LNCaP clone FGC (cell line): ENCODE measurements at places on chromosomes 16 and 17.

GRCh38 chr16:1258906-1259759 is 3.3 kb downstream of the TPSD1 start:
- no peak for DNase-seq

- peak; percentile 32 for DNase-seq
Observed at GRCh38 chr17:10616502-10617119, 40.5 kb downstream of the MYH3 start.

- no peak for DNase-seq
Observed at GRCh38 chr16:60199150-60199549, 1465.0 kb upstream of the GOT2 start.

DNA sequence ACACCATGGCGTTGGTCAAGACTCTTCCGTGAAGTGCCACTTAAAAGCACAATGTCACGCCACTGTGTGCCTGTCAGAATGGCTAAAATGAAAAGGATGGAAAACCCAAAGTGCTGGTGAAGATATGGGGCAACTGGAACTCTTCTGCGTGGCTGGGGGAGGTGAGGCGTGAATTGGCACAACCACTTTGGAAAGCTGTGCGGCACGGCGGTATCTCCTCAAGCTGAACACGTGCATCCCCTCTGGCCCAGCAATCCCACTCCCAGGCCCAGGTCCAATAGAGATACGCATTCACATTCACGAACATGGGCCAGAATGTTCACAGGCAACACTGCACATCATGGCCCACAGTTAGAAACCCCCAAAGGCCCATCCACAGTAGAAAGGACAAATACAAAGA is 8.9 kb downstream of the DUSP3 start:
- DNase-seq: no peak

DNA sequence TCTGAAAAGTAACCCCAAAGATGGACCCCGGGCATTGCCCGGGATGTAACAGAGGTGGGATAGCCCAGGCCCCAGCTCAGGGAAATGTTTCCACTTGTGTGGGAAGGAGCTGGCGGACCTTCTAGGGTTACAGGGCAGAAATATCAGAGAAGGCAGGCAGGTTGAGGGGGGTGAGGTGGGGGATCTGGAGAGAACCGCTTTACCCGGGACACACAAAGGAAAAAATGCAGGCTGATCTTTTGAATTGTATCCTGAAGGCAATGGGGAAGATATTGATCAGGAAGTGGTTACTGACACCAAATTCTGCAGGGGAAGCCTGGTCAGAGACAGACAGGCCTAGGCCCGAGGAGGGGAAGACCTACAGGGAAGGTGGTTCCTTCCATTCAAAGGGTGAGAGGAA is 3.5 kb downstream of the SLC47A1 start:
- DNase-seq: no peak

DNA sequence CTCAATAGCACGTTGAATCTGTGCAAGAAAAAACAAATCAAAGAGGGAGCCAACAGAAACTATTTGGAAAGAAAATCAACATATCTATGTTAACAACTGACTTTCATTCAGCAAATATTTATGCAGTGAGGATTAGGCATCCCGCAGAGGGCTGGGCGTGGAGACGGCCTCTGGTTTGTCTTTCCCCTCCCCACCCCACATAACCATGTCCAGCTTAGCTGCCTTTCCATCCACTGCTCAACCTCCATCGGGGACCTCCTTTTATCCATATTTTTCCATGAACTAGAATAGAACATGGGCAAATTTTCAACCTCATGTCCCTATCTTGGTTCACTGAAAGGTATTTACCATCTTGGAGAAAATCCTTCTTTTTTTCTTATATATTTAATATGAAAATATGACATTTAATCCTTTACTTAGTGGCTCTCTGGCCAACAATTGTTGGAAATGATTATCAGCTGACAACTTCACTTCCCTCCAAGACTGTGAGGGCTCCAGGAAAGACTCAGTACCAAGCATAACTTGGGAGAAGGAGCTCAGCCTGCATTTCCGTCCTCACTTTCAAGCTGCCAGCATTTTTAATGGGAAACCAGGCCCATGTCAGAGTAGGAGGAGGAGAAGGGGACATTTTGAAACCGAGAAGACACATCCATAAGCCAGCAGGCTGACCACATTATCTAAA is 462.6 kb upstream of the MAF start:
- DNase-seq: no peak

GRCh38 chr16:89999831-90000574 is 19.3 kb downstream of the DBNDD1 start:
- no peak for DNase-seq

DNA sequence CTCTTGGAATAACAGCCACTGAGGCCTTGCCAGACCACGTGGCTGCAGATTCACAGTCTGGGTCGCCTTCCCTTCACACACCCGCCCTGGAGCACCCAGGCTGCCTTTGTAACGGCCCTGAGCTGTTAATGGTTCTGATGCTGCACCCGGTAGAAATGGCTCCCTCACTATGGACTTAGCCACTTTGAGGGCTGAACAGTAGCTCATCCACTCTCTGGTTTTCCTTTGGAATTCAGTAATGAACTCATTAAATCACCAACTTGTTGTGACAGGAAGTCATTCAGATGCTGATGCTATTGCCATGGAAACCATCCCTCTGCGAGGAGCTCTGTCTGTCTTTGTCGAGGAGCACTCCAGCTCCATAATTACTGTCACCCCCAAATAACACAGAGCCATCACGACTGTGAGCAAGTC is 59.2 kb downstream of the CDK5R1 start:
- no peak for DNase-seq

DNA sequence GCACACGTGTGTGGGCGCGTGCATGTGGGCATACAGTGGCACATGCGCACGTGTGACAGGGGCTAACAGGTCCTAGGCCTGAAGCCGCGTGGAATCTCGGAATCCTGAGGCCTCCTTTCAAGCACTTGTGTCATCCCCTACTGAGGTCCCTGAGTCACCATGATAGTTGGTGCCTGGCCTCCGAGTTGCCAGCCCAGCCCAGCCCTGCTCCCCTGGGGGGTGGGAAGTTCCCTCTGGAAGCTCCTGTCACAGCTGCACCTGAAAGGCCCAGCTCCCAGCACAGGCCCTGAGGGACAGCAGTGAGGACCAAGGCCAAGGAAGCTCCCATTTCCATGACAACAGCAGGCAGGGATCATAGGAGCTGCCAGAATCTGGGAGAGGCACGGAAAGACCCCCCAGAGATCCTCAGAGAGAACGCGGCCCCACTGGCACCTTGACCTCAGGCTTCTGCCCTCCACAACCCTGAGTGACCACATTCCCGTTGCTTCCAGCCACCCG is 35.4 kb upstream of the ENPP7 start:
- no peak for DNase-seq

DNA sequence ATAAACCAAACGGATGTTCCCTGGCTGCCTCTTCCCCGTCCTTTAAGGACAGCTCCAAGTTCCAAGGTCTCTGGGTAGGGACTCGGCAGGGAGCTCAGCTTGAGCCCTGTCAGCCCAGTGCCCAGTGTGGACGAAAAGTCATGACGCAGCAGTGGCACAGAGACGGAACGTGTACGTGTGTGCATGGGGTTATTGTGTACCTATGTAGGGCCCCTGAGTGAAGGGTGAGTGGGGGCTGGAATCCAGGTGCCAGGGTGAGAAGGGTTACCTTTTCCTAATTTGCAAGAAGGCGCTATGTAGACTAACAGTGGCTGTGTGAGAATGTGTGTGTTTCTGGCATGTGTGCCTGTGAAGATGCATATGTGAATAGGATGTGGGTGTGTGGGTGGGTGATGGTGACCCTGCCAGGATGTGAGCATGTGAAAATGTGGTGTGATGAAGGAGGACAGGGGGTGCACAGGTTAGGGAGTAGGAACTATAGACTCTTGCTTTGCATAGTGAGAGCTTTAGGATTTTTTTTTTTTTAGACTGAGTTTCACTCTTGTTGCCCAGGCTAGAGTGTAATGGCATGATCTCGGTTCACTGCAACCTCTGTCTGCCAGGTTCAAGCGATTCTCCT is 6.0 kb downstream of the SCN4A start:
- DNase-seq: no peak

DNA sequence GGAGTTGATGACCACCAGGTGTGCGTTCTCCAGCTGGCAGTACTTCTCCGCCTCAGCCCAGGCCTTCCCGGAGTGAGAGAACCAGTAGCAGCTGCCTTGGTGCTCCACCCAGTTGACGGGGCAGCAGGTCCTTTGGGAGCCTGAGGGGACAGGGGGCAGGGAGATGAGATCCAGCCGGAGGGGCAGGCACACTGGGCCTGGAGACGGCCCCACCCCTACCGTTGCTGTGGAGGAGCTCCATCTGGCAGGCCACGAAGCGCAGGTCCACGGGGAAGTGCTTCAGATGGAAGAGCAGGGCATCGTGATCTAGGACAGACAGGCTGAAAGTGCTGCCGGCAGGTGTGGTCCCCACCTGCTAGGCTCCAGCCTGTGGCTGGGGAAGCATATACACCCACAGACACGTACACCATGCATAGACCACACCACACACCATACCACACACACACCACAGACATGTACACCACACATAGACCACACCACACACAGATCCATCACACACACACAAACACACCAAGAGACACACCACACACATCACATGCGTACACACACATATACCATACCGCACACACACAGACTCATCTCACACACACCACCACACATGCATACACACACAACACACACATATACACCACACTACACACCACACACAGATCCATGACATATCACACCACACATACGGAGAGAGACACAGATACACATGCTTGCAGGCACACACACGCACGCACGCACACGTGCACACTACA is 7.4 kb downstream of the ASGR2 start:
- DNase-seq: no peak

- no peak for DNase-seq
Observed at GRCh38 chr17:19744922-19745757, 3.0 kb downstream of the ALDH3A1 start.

GRCh38 chr17:31493656-31494155 is 102.2 kb downstream of the RAB11FIP4 start:
- DNase-seq: no peak

DNA sequence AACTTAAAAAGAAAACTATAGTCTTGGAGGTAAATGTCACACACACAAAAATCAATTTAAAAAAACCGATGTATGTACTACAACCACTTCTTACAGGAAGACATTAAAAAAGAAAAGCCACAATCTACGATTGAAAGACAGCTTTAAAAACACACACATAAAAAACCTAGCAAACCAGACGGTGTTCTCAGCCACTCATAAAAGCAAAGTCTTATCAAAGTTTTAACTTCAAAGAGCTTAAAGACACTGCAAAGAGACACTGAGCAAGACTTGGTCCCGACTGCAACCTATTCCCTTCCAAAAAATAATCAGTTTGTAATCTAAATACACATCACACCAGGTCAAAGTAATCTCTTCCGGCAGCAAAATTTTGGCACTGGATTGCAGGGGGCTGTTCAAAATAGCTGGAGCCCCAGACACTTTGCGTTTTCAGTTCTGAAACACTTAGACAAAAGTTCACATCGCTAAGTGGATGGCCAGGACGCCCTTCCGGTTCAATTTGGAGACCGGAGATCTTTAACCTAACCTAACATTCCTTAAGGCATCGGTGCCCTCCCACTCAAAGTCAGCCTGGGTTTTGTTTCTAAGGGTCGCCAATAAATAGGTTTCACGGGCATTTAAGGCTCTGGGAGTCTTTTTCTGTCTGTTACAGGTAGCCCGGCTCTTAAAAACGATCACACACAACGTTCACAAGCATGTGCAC is 2.6 kb downstream of the ZCCHC14 start:
- DNase-seq: no peak

DNA sequence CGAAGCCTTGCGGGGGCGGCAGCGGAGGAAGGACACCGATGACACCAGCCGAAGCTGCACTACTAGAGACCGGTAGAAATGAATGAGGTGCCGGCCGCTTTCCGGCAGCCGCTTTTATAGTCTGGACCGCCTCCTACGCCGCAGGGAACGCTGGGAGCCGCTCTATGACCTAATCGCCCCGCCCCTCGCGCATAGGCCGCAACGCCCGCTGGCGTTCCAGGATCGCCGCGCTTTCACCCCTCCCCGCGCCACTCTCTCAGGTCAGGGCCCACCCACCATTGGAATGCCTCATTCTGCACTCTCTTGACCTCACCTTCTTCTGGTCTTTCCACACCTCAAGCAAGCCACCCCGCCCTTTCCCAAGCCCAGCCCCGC is at the start of gene DDX5:
Gene DDX5 (minus strand): TSS at position 89 of the 375 bp plus-strand sequence. CDS start 170 bp downstream, outside the sequence.
- no peak for DNase-seq

GRCh38 chr16:49055291-49055690 is 226.3 kb downstream of the CBLN1 start:
- DNase-seq: no peak

- peak; percentile 43 for DNase-seq
Observed at GRCh38 chr16:4376126-4376892, 4.7 kb downstream of the VASN start.

- peak; percentile 38 for DNase-seq
Observed at GRCh38 chr17:38358586-38359513, 7.2 kb downstream of the SOCS7 start.

DNA sequence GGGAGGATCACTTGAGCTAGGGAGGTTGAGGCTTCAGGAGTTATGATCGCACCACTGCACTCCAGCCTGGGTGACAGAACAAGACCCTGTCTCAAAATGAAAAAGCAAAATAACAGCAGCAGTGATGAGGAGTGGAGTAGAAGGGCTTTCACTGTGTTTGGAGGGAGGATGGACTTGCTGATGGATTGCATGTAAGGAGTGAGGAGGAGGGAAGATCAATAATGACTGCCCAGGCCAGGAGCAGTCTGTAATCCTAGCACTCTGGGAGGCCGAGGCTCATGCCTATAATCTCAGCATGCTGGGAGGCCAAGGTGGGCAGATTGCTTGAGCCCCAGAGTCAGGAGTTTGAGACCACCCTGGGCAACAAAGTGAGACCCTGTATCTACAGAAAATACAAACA is 14.8 kb upstream of the CNEP1R1 start:
- DNase-seq: no peak

DNA sequence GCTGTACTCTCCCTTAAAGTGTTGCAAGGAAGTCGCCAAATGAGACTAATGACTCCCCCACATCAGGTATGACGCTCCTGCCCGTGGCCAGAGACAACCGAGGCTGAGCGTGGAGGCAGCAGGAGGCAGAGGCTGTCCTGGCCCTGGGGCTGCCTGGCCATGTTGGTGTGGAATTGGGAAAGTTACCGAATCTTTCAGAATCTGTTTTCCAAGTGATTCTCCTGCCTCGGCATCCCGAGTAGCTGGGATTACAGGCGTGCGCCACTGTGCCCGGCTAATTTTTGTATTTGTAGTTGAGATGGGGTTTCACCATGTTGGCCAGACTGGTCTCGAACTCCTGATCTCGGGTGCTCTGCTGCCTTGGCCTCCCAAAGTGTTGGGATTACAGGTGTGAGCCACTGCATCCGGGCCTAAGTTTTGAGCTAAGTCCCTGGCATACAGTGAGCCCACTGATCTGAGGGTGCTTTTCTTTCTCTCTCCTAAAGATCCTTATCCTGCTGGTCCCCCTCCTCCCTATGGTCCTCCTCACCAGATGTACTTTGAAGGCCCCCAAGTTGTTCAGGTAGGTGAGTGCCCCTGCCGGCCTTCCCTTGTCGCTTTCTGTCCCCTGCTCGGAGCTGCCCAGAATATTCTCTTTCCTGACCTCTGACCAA is 700 bp downstream of the LITAFD start:
- DNase-seq: no peak

DNA sequence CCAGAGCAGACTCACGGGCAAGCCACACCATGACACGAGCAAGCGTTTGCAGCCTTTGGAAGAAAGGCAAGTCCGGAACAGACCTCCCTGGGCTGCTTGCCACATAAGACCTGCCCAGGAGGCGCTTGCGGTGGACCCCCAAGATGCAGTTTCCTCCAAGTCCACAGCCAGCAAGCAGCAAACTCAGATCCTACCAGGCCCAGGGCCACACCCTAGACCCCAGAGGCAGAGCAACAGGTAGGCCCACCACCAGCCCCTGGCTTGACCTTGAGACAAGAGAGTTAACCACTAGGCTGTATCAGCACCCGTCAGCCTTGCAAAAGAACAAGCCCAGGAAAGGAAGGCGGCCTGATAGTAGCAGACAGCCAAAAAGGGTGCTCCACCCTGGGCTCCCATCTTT is 2.3 kb downstream of the FAAP100 start:
- no peak for DNase-seq
